Panc1 (cell line): ENCODE measurements at places on chromosomes 2 and 18.

GRCh38 chr2:66536997-66537396 lies 102.1 kb downstream of the MEIS1 start:
- DNase-seq = no peak

DNA sequence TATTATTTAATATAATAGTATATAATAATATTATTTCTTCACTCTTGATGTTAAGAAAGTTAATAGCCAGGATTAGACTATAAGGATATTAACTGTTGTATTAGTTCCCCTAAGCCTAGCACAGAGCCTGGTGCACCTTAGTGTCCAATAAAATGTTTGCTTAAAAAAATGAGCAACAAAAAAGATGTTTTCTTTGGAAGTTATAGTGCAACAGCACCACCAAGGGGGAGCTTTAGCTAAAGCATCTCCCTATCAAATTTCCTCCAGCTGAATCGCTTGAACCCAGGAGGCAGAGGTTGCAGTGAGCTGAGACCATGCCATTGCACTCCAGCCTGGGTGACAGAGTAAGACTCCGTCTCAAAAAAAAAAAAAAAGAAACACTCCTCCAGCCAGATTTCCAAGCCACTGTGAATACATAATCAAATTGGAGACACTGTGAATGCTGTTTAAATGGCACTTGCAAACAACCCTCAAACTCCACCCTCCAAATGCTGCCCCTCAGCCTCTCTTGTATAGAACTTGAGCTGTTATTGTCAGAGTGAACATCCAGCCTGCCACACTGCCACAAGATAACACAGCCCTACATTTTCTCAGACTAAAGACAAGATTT lies 221.9 kb downstream of the DYM start:
- no peak for DNase-seq

DNA sequence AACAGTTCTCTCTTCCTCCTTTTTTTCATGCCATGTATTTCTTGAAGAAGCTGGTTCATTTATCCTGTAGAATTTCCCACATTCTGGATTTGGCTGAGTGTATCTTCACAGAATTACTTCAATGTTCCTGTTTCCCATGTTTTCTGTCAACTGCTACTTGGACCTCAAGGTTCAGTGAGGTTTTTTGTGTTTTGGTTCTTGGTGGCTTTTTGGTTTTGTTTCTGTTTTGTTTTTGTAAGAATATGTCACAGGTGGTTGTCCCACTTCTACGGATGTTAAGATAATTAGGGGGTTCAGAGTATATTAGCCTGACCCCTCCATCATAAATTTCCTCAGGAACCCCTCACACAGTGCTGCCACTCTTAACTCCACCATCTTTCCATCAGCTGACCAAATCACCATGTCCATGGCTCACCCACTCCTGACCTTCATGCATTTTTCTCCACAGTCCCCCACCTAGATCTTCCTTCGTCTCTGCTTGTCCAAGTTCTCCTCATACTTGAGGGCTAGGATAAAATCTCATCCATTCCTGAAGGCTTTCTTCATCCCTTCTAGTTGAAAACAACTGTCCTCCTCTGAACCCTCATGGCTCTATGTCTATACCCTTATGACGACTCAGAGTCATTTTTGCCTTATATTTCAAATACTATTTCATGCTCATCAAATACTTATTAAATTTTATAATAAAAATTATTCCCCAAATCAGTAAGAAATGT lies 40.4 kb downstream of the PLEKHM3 start:
- no peak for DNase-seq

GRCh38 chr2:112685271-112685884 lies 35.4 kb upstream of the NT5DC4 start:
- no peak for DNase-seq

DNA sequence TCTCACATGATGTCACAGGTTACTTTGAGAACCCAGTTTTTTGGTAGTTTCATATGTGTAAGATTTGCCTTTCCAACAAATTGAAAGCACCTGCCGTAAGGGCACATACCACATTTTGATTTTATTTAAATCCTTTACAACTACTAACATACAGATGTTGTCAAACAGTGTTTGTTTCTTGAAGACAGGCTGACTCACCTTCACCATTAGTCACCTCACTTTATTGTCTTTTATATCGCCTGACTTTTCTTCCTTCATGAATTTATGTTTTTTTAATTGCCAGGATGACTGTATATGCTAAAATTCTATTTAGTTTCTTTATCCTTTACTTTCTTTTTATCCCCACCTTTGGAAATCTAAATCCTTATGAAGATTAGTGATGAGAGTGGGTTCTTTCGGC lies 886.7 kb downstream of the SUCLG1 start:
- no peak for DNase-seq

DNA sequence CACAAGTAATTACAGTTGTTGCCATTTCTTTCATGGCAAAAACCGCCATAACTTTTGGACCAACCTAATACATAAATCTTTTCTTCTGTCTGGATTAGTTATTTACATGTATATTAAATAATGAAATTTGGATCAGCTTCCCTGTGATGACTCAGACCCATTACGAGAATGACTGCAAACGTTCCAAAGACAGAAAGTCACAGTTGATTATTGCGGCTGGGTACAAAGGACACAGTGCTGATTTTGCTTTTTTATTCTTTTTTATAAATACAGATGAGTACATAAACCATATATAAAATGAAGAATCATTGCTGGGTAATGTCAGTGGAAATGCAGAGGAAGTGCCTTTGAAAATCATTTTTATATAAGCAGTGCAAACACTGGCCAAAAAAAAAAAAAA lies 126.2 kb downstream of the TWIST2 start:
- no peak for DNase-seq

DNA sequence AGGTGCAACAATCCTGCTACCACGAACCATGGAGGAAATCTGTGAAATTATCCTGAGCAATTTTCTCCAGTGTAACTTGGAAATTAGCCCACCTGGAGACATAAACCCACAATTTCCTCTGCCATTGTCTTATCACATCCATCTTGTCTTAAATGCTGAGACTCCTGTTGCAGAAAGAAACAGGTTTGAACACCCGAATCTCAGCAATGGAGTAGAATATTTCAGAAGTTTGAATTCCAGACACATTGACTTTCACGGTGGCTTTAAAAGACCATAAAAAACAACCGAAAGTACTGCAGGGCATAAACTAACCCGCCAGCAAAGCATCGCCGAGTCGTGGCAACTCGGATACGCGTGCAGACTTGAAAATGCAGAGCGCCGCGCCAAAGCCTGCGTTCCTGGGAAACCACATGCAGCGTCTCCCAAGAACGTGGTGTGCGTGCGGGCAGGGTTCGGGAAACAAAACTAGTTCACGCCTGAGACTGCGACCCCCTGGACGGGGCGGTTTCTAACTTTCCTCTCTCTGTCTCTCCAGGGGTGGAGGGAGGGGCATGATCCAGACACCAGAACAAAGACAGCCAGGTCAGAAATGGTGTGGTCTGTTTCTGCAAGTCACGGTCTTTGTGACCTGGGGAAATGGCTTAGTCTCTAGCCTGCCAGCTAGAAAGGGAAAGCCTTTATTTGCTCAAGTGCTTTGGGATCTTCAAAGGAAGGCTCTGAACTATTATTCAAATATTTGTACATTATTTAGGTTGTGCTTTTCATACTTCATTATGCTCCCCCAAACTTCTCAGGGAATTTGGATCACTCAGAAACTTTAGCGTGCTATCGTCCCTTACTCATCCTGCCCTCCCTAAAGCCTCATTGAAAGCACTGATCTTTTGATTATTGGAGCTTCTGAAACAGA lies 26.9 kb upstream of the KCTD1 start:
- DNase-seq = no peak

GRCh38 chr2:9326975-9327374 lies 96.4 kb downstream of the ITGB1BP1 start:
- no peak for DNase-seq

GRCh38 chr18:12944709-12945108 lies 3.1 kb upstream of the SEH1L start:
- DNase-seq = no peak

DNA sequence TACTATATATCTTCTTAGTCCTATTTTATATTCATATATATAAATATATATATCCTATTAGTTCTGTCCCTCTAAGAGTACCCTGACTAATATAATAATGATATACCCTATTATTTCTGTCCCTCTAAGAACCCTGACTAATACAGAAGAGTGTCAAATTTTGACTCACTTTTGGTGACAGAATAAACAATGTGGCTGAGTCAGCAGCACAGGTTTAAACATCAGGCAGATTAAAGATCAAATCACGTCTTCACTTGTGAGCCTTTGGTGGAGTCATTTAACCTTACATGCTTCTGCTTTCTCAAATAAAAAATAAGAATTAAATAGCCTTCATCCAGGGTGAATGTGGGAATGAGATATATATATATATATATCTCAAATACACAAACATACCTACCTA lies 615.9 kb upstream of the GCFC2 start:
- no peak for DNase-seq

DNA sequence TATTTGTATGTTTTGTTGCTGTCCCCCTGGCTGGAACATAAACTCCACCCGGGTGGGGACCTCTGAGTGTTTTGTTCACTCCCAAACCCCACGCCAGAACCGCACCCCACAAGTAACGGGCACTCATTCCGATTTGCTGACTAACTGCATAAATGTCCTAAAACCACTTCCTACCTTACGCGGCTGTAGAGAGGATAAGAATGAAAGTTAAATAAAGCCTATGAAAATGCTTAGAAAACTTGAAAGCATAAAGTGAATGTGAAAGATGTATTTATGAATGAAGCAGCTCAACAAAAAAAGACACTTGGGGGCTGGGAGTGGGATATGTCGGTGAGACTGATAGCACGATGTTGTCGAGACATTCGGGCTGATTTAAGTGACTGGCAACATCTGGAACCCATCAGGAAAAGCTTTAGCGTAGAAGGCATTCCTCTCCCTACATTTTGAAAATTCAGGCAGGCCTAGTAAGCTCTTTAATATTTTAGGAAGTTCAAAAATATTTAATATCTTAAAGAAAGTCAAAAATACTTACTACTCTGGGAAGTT lies 206.7 kb downstream of the SH3RF3 start:
- no peak for DNase-seq

DNA sequence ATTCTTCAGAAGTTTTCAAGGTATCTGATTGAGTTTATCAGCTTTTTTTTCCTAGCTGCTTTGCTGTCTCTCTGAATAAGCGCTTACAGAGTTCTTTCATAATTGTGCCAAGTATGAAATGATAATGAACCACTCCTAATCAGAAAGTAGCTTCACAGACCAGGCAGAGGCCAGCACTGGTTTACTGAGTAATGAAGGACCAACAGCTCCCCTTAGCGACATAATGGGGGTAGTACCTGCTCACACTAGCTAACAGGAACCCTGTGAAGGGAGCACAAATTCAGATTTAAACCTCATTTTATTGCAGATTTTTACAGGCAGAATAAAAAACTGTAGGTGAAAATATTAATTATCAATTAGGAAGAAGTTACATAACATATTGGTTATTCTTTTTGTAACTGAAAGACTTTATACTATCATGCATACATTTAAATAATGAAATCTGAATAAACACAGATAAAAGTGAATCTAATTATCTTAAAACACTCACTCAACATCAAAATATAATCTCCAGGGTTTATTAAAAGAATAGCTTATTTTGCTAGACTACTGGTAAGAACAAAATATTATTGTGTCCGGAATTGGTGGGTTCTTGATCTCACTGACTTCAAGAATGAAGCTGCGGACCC lies 53.7 kb upstream of the LRRC30 start:
- DNase-seq = peak; percentile 15

DNA sequence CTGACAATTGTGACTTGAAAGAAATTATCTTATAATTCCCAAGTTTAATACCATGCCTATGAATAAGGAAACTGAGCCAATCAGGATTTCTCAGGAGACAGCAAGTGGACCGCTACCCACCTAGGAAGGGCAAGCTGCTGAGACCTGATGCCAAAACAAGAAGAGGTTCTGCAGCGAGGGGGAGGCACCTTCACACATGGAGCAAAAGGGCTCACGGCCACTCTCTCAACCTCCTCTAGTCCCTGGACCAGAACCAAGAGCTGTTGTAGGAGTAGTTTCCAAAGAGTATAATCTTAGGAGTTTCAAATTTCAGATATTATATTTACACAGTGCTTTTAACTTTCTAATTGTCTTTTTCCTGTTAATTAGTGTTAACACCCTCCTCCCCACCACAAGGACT lies 154.7 kb upstream of the ETAA1 start:
- DNase-seq = no peak

GRCh38 chr2:74081030-74081762 lies 66.5 kb downstream of the BOLA3 start:
- no peak for DNase-seq
